ENCODE measurements at places on chromosomes 13 and 19.

GRCh38 chr13:85013006-85013405 lies 786.2 kb downstream of the SLITRK6 start:
- no peak for DNase-seq

DNA sequence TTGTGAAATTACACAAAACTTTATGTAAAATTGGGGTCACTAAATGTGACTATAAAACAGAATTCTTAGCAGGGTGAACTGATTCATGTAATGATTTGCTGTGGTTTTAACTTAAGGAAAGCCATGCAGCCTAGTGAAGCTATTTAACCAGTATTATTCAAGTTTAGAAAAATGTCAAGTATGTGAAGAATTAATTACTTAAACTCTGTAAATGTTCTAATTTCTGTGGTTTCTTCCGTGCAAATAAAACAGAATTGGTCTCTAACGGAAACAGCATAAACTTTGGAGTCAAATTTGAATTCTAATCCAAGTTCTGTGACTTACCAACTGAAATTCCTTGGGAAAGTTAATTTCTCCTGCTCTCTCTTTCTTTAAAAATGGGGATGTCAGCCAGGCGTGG lies 13.3 kb downstream of the CDC16 start:
- peak; percentile 55 for DNase-seq

GRCh38 chr19:19257137-19257536 lies 16.0 kb downstream of the TM6SF2 start:
- DNase-seq: no peak

DNA sequence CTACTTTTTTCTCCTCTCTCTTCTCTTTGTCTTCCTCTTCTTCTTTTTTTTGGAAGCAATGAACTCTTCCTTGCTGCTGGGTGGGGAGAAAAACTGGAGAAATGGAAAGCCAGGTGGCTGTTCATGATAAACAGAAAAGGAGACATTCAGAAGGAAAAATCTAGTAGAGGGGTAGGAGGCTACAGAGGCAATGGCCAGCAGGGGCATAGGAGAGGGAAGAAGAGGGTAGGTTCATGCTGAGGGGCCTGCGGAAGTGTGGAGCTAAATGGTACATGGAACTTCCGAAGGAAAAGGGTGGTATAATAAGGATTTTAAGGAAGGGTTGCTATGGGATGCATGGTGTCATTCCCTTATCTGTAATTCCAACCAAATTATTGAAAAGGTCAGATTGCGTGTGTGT lies 17.5 kb upstream of the HS6ST3 start:
- no peak for DNase-seq

- DNase-seq: no peak
Observed at GRCh38 chr13:95239283-95239682, 62.0 kb downstream of the ABCC4 start.

DNA sequence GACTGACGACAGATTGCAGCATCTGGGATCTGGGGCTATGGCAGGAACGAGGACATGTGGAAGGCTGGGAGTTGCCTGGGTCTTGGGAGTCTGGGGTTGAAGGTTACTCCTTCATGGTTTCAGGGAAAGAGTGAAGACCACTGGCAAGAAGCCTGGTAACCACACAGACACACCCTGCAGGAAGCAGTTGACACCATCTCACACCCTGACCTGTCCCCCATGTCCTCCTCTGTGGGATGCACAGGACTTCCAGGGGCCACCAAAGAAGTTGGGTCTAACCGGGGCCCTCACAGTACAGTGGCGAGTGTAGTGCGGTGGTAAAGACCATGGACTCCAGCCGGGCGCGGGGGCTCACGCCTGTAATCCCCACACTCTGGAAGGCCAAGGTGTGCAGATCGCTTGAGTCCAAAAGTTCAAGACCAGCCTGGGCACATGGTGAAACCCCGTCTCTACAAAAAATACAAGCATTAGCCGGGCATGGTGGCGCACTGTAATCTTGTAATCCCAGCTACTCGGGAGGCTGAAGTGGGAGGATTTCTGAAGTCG lies 10.6 kb upstream of the FFAR2 start:
- DNase-seq: no peak

- DNase-seq: no peak
Observed at GRCh38 chr19:1813192-1814182, 1.4 kb upstream of the ATP8B3 start.

- no peak for DNase-seq
Observed at GRCh38 chr13:20408181-20408580, 117.5 kb downstream of the CRYL1 start.

GRCh38 chr19:13051557-13052165 lies 51.0 kb downstream of the LYL1 start:
- peak; percentile 51 for DNase-seq

DNA sequence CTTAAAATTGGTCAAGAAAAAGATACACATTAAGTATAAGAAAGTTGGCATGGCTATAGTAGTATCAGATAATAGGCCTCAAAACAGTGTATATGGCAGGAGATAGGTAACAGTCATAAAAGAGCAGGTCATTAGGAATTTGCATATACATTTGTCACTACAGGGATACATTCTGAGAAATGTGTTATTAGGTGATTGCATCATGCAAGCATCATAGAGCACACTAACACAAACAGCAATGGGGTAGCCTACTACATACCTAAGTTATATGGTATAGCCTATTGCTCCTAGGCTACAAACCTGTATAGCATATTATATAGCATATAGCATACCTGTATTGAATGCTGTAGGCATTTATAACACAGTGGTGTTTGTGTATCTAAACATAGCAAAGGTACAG lies 6.2 kb upstream of the ZNF529 start:
- DNase-seq: no peak

DNA sequence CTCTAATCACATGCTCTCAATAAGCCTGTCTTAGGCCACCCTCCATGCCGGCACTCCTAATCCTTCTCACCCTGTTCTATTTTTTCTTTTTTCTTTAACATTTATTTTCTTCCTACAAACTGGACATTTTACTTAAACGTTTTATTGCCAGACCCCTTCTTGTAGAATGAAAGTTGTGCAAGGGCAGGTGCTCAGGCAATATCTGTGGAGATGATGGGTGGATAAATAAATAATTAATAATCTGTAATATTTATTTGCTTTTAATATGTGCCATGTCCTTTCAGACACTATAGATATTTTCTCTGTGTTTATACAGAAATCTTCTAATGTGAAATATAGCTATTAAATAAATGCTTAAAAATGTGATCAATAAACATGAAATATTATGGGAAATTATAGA lies 815.7 kb upstream of the MIR17HG start:
- DNase-seq: no peak

DNA sequence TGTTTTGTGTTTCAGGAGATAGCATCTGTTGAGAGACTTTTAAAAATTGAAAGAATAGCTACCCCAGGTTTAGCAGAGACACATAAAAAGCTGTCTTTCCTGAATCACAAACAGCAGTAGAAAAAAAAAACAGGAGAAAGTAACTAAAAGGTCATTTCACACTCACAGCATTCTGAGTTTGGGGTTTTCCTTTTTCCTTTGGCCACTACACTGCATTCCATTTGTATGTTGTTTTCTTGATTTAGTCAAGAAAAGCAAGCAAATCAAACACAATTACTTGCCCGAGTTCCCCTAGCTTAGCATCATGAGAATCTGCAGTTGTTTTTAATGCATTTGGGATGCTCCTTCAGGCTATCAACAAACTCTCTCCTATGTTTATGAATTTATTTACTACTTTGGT lies 161.0 kb downstream of the KCTD12 start:
- DNase-seq: peak; percentile 77

GRCh38 chr19:40503320-40503695 lies 36.5 kb downstream of the SPTBN4 start:
- no peak for DNase-seq

DNA sequence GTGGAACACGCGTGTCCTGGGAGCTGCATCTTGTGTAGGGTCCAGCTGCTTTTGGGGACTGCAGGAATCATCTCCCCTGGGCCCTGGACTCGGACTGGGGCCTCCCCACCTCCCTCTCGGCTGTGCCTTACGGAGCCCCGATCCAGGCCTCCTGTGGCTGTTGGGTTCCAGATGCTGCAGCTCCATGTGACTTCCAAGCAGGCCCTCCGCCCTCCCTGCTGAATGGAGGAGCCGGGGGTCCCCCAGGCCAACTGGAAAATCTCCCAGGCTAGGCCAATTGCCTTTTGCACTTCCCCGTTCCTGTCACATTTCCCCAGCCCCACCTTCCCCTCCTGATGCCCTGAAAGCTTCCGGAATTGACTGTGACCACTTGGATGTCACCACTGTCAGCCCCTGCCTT lies 6.2 kb upstream of the PGLS start:
- DNase-seq: no peak

DNA sequence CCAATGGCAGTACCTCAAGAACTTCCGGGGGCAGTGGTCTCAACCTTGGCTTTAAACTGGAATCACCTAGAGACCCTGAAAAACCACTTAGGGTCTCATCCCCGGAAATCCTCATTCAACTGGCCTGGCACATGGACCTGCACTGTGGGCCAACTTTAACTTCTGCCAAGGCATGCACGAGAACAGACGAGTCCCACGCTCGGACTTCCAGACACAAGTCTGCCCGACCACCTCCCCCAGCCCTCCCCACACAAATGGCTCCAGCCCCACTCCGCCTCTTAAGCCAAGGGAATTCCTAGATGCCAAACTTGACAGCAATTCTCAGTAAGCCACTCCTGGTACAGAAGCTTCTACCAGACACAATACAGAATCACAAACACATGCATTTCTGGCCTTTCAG lies 114.0 kb downstream of the STK24 start:
- DNase-seq: no peak
